CD4-positive, alpha-beta T cell (primary cell): ENCODE measurements at places on chromosomes 2 and 18.

GRCh38 chr2:136178941-136179601, 61.1 kb upstream of the CXCR4 start:
- H3K27ac ChIP-seq, result no peak overlapping the region
- H3K27me3 ChIP-seq, result no peaks in the 10 kb centered on the region
- H3K4me3 ChIP-seq, result no peak overlapping the region
- DNase-seq, result no peak
- H3K36me3 ChIP-seq, result no peaks in the 10 kb centered on the region

DNA sequence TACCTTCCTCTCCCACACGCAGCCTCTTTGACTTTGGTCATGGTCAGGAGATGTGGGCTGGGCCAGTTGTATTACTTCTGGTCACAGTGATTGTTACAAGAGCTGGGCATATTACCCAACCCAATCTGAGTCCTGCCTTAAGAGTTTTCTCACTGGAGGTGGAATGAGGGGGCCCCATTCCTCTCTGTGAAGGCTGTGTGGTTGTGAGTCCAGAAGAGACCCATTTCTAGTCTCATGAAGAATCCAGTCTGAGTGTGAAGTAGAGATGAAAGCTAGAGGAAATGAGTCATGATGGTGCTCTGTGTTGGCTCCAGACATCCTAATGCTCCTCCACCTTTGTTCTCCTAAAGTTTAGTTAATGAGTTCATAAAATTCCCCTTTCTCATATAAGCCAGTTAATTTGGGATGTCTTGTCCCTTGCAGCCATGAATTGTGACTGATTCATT, 50.8 kb upstream of the RASGRP3 start:
- no peaks in the 10 kb centered on the region for H3K4me1 ChIP-seq
- no peak overlapping the region for H3K4me3 ChIP-seq
- peaks cover 2% of the 10 kb centered on the region for H3K27me3 ChIP-seq
- no peak overlapping the region for H3K27ac ChIP-seq

- H3K36me3 ChIP-seq, result no peaks in the 10 kb centered on the region
- no peak overlapping the region for H3K27ac ChIP-seq
- H3K4me1 ChIP-seq, result no peaks in the 10 kb centered on the region
- no peaks in the 10 kb centered on the region for H3K27me3 ChIP-seq
- no peak for DNase-seq
- H3K4me3 ChIP-seq, result no peak overlapping the region
These were observed 325.0 kb upstream of the UBE2E3 start for GRCh38 chr2:180655393-180655792.

DNA sequence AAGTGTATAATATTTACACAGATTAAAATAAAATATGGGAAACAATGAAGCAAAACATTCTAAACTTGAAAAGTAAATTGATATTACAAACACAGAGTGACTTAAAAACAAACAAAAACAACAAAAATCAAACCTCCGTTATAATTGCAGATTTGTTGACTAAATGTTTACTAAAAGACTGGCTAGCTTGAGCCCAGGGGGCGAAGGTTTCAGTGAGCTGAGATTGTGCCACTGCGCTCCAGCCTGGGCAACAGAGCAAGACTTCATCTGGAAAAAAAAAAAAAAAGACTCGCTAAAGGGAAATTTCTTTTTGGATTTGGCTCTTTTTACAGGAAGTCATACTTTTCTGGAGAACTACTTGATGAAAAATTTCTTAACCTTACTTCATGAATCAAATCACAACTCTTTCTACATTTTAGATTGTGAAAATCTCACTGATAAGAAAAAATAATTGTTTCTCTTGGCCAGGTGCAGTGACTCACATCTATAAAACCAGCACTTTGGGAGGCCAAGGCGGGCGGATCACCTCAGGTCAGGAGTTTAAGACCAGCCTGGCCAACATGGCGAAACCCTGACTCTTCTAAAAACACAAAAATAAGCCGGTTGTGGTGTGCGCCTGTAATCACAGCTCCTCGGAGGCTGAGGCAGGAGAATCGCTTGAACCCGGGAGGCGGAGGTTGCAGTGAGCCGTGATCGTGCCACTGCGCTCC, 9.7 kb downstream of the TFPI start:
- no peak overlapping the region for H3K27ac ChIP-seq
- no peak for DNase-seq
- no peaks in the 10 kb centered on the region for H3K36me3 ChIP-seq
- no peaks in the 10 kb centered on the region for H3K27me3 ChIP-seq
- no peak overlapping the region for H3K4me3 ChIP-seq

DNA sequence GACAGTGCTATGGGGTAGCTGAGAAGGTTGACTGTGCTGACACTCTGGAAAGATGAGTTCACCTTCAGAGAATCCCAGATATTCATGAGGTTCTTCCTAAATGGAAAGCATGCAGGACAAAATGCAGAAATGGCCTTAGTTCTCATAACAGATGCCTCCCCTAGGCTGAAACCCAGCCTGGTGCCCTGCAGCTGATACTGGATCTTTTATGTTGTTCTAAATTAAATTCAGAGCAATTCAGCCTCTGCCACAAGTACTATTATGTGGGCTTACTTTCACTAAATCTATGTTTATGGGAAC, 172.0 kb upstream of the SERPINE2 start:
- no peak overlapping the region for H3K27ac ChIP-seq
- H3K4me3 ChIP-seq, result no peak overlapping the region
- no peaks in the 10 kb centered on the region for H3K36me3 ChIP-seq

- H3K27me3 ChIP-seq, result no peaks in the 10 kb centered on the region
- H3K27ac ChIP-seq, result no peak overlapping the region
- H3K4me1 ChIP-seq, result no peaks in the 10 kb centered on the region
- H3K4me3 ChIP-seq, result no peak overlapping the region
- DNase-seq, result no peak
These were observed 818.6 kb downstream of the EPHA4 start for GRCh38 chr2:220753486-220753885.

GRCh38 chr2:213544940-213545339, 260.7 kb downstream of the SPAG16 start:
- no peak for DNase-seq
- no peak overlapping the region for H3K27ac ChIP-seq
- no peaks in the 10 kb centered on the region for H3K27me3 ChIP-seq
- H3K4me3 ChIP-seq, result no peak overlapping the region

DNA sequence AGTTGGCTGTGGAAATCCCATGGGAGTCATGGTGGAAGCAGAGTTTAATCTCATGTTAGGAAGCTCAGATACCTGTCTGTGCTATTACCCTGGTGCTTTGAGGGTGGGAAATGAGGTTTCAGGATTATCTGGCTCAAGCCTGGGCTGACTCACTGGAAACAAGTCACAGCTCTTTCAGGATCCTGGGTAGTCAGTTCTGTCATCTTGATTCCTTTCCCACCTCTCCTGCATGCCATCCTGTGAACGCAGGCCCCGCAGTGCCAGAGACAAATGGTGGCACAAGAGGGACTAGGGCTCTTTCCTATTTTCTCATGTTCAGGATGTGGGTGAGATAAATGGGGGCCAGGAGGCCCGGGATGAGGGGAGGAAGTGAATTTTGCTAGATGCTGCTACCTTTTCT, 3.7 kb upstream of the FAM136A start:
- no peak overlapping the region for H3K4me3 ChIP-seq
- no peaks in the 10 kb centered on the region for H3K27me3 ChIP-seq
- no peak overlapping the region for H3K27ac ChIP-seq
- peaks cover 24% of the 10 kb centered on the region for H3K4me1 ChIP-seq
- DNase-seq, result no peak

- H3K27me3 ChIP-seq, result no peaks in the 10 kb centered on the region
- H3K36me3 ChIP-seq, result no peaks in the 10 kb centered on the region
- no peaks in the 10 kb centered on the region for H3K4me1 ChIP-seq
- H3K27ac ChIP-seq, result no peak overlapping the region
- H3K4me3 ChIP-seq, result no peak overlapping the region
These were observed 487.3 kb upstream of the DCC start for GRCh38 chr18:51852681-51853080.

DNA sequence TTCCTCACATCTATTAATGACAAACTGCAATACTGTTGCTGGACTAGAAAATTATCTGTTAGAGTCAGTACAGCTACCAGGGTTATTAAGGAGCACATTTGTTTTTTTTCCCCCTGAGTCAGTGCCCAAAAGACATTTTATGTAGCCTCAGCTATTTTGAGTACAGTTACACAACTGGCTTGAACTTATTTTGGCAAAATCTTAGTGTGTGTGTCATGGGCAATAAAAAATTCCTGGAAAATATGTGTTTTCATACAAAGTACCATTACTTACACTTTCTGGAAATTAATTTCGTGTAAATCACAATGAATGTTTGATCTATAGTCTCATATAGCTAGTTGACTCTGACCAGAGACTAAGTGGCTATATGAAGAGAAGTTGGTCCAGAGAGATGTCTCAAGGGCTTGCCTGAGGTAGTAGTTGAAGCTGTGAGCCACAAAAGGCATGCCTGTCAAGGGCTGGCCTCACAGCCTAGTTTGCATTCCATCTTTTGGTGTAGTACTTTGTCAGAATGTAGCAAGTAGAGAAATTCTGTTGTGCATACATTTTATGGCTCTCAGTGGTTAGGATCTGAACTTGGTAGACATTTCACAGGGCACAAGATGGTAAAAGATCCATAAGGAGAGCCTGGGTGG, 283.4 kb downstream of the MTX2 start:
- H3K27ac ChIP-seq, result no peak overlapping the region
- no peak overlapping the region for H3K4me3 ChIP-seq
- H3K36me3 ChIP-seq, result no peaks in the 10 kb centered on the region
- peaks cover 9% of the 10 kb centered on the region for H3K4me1 ChIP-seq
- no peak for DNase-seq

DNA sequence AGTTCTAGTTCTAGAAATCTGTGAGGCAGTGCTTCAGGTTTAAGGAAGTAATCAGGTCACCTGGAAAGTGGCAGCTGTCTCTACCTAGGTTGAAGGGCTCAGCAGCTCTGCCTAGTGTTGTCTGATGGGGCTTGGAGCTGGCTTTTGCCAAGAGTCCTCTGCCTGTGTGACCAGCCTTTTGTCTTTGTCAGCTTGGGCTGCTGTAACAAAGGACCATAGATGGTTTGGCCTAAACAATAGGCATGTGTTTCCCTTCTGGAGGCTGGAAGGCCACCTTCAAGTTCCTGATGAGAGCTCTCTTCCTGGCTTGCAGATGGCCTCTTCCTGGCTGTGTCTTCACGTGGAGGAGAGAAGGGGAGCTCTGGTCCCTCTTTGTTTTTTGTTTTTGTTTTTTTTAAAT, 13.3 kb downstream of the UBE2F start:
- H3K27ac ChIP-seq, result no peak overlapping the region
- no peak overlapping the region for H3K4me3 ChIP-seq
- no peak for DNase-seq

GRCh38 chr2:26251893-26252292, 7.2 kb downstream of the HADHB start:
- no peaks in the 10 kb centered on the region for H3K27me3 ChIP-seq
- H3K27ac ChIP-seq, result no peak overlapping the region
- peaks cover 12% of the 10 kb centered on the region for H3K36me3 ChIP-seq
- DNase-seq, result no peak
- peaks cover 5% of the 10 kb centered on the region for H3K4me1 ChIP-seq
